Lower leg skin (tissue), 4 donors: ENCODE measurements at places on chromosomes 1 and 21. TPM values are rescaled to one million over a fixed set of nuclear protein-coding genes. Genes with fewer than 3 reads are reported as not detected.
A peak's percentile ranks its signal among the peaks of the same experiment; 100 is the strongest.

DNA sequence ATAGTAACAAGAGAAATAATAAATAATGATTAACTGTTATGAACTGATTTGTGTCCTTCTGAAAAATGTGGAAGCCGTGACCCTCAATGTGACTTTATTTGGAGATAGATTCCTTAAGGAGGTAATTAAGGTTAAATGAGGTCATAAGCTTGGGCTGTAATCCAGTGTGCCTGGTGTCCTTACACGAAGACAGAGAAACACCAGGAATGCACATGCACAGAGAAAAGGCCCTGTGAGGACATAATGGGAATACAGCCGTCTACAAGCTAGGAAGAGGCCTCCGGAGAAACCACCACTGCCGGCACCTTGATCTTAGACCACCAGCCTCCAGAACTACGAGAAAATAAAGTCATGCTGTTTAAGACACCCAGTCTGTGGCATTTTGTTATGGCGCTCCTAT, 215.9 kb downstream of the NEGR1 start:
- no peak for DNase-seq

DNA sequence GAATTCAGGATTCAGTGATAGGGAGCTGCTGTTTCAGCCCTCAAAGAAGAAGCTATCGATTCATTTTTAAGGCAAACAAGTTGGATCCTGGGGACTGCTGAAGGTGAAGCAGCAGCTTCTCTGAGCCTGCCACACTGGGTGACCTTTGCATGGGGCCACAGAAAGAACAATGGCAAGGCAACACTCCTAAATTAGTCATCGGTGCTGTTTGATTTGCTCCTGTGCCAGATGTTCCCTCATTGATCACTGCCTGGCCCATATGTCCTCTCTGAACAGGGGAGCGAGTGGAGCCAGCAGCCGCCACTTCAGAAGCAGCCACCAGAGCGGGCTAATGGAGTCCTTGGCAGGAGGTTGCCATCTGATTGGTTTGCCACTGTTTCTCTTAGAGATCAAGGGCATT, 391.5 kb downstream of the NTNG1 start:
- no peak for DNase-seq

DNA sequence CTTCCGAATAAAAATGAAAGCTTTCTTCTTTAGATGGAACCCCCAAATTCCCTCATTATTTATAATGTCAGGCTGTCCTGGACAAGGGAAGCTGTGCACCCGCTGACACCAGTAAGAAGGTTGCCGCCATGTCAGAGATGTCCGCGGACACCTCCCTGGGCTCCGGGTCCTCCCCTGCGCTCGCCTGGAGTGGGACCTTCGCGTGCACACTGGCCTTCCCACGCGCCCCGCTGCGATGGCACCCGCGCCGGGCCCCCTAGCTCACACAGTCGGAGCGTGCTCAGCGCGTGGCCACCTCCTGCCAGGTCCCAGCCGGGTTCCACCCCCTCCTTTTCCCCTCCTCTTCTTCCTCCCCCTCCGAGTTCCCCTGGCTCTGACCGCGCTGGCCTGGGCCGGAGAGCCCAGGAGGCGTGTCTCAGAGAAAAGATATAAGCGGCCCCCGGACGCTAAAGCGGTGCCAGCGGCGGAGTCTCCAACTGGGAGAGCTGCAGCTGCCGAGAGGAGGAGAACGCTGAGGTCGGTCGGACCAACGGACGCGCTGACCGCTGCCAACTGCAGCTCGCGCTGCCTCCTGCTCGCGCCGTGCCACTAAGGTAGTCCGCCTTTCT, at the start of gene G0S2:
TSS of gene G0S2 (plus strand) at position 456 of the 608 bp plus-strand sequence. CDS start 273 bp downstream, outside the sequence.
- DNase-seq = peak; percentile 89

DNA sequence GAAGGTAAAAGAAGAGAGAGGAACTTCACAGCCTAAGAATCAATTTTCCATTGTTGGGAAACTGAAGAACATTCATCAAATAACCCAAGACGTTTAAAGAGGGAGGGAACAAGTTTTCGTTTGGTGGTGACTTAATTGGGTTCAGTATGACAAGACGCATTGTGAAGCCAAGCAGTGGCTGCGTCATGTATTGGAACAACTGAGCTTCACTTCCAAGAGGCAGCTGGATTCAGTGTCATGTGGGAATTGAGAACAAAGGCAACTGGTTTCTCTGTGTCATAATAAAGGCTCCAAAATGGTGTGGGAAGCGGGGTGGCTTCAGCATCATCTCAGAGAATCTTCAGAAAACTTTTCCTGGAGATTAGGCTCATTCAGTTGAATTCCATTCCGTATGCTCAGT, 29.8 kb upstream of the RC3H1 start:
- DNase-seq = no peak

GRCh38 chr1:161299347-161299746, 10.4 kb downstream of the MPZ start:
- no peak for DNase-seq

DRAXIN gene
- 0.36 TPM for total RNA-seq

SYNC gene
- total RNA-seq = 2.8 TPM

SLAMF9 gene
- not detected for total RNA-seq

ERG gene
- total RNA-seq = 3.5 TPM

KRTAP15-1 gene
- not detected for total RNA-seq
